ENCODE measurements at places on chromosomes 1 and 21.

DNA sequence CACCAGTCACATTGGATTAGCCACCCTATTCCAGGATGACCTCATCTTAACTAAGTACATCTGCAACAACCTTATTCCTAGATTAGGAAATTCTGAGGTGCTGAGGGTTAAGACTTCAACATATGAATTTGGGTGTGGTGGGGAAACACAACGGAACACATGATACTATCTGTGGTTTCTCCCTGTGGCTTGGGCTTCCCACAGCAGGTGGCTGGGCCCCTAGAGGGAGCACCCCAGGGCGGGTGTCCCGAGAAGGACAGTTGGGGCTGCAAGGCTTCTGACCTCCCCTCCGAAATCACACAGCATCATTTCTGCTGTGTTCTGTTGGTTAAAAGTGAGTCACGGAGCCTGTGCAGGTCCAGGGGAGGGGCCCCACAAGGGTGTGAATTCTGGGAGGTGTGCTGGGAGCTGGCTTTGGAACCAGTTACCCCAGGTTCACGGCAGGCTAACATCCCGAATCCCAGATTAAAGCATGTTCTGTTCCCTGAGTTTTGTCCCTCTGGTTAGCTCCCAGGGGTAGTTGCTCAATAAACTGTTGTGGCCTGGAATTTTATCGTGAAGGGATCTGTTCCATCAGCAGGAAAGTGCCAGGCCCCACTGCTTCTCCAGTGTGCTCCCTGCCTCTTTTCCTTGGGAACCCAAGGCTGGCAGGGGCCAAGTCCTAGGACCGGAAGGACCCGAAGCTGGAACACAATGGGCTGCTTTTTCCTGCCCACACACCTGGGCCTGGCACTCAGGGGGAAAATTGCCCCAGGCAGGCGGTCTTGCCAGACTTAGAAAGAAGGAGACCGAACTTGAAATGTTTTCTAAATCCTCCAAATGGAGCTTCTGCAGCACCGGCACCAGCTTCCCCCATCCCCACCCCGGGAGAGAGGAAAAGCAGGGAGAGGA is 154.0 kb upstream of the WNT4 start:
- no peak for DNase-seq

GRCh38 chr1:33017175-33017574 is 19.5 kb downstream of the AK2 start:
- DNase-seq, result no peak

- DNase-seq, result no peak
Measured at GRCh38 chr1:27007909-27008582, 4.6 kb downstream of the TENT5B start.

GRCh38 chr1:53238197-53239155 is at the start of gene MAGOH:
MAGOH (minus strand) TSS chr1:53238518; CDS start chr1:53238448, 70 bp downstream.
- DNase-seq, result peak; percentile 96

- DNase-seq, result peak; percentile 90
Measured at GRCh38 chr1:233664253-233664652, 50.3 kb downstream of the KCNK1 start.

- DNase-seq, result no peak
Measured at GRCh38 chr1:73813716-73814115, 384.3 kb downstream of the LRRIQ3 start.

GRCh38 chr1:98176936-98177335 is 256.1 kb upstream of the DPYD start:
- no peak for DNase-seq

DNA sequence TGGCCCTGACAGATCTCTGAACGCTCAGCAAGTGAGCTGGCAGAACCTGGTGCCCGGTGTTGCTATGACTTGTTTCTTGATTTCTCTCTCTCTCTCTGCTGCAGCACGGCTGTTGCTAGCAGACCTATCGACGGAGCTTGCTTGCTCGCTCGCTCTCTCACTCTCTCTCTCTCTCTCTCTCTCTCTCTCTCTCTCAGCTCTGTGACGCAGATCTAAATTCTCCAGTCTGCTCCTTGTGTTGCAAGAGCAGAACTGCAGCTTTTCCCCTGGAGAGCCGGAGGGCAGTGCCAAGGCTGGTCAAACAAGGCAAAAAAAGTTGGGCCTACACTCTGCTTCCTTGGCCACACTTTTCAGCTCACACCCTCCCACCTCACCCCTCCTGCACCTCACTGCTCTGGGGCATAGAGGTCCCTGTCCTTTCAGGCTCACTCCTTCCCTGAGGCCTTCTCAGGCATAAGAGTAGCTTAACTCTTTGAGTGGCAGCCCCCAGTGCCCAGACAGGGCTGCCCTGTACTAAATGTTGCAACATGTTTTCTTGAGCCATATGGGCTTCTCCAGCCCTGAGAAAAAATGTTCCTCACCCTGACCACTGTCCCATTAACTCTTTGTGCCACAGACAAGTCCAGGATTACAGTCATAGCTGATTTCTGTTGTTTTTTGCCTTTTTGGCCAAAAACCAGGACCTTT is 72.2 kb downstream of the CD46 start:
- peak; percentile 13 for DNase-seq

DNA sequence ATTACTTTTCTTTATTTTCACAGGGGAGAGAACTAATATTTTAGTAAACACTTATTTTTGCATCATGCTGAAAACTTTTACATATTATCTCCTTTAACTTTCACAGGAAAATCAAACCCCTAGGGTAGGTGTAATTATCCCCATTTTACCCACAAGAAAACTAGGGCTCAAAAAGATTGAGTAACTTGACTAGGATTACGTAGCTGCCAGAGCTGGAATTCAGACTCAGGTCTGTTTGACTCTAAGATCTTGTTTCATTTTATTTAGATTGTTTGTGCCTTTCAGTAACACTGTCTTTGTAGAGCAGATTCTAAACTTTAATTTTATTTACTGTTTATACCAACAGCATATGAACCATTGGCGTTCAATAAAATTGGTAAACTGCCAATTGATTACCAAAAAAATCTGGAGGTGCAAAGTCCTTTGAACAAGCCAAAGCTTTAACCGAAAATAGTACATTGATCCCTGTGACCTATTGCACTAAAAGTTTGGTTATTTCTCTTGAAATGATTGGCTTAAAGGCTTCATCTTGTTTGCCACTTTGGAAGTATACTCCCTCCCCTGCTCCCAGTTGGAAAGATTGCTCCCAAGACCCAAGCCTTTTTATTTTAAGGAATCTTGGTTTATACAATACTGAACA is 71.0 kb upstream of the WDR26 start:
- no peak for DNase-seq

DNA sequence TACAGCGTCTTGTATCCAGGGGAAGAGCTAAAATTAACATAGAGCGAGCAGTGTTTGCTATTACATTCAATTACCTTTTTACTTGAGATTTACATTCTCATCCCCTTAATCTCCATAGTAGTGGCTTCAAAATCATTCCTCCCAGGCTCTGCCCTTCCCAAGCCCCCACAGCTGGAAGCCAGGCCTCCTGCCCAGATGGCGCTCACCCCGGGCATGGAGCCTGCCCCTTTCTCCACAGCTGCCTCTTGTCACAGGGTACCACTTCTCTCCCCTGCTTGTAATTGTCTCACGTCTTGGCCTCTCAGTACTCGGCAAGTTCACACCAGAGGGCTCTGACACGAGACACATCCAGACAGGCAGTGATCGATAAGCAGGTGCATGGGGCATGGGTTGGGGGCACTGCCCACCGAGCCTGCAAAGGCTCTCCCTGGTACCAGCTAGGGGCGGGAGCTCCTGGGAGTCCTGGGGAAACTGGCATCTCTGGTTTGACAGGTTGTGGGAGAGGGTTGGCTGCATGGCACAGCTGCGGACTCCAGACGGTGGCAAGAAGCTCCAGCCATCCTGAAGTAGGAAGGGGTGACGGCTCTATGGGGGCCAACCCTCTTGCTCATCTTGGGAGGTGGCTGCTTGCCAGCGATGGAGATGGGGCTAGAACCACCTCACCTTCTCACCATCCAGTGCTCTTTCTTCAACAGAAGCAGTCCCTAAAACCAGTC is 20.1 kb downstream of the CASZ1 start:
- DNase-seq, result no peak

- DNase-seq, result no peak
Measured at GRCh38 chr1:183588827-183589226, 1.4 kb downstream of the NCF2 start.

DNA sequence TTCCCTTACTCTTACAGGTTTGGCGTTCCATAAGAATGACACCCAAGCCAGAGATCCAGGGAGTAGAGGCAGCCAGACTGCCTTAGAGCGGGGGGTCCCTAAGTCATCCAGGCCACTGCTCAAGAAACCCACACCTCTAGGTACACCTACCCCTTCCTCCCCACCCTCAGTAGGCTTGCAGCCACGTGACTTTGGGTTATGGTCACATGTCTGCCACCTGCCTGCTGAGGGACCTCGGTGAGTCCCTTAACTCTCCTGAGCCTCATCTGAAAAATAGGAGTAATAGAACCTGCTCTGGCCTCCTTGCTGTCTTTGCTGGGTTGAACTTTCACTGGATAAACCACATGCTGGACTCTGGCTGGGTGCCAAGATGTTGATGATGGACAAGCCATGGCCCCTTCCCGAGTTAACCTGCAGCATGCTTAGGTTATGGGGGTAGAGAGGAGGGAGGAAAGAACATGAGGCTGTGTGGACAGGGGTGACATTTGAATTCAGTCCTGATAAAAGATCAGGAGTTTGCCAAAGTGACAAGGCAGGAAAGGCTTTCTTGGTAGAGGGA is 4.5 kb downstream of the RPS6KA1 start:
- DNase-seq, result no peak

DNA sequence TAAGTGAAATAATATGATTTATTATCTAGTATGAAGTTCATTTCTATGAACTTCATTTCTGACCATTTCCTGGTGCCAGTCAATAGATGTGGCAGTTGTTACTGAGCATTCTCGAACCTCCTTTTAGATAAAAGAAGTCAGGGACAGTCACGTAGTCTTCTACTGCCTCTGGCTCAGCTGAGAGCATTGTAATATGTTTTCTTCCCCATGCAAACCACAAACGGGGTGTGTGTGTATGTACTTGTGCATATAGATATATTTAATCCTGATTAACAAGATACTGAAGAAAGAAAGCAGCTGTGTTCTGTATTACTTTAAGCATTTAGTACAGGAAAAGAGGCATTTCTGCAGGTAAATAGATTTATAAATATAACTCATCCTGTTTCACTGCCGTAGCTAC is 21.6 kb downstream of the ZNF684 start:
- DNase-seq, result no peak

DNA sequence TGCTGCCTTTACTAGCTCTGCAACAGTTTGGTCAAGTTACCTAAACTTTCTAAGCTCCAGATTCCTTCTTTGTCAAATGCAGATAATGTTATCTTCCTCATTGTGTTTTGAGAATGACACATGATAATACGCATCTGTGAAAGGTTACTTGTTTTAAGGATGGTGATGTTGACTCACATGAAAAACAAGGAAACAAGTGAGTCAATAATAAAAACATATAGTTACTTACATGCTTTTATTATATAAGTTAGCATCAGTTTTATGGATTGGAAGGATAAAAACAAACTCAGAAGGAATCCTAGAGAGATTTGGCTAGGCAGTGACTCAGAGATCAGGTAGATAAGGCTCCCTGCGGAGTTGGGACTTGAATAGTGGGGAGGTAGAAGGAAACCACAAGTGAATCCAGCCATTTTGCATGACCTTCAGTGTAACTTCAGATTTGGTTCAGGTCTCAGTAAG is 144.6 kb downstream of the LMO4 start:
- DNase-seq, result no peak

DNA sequence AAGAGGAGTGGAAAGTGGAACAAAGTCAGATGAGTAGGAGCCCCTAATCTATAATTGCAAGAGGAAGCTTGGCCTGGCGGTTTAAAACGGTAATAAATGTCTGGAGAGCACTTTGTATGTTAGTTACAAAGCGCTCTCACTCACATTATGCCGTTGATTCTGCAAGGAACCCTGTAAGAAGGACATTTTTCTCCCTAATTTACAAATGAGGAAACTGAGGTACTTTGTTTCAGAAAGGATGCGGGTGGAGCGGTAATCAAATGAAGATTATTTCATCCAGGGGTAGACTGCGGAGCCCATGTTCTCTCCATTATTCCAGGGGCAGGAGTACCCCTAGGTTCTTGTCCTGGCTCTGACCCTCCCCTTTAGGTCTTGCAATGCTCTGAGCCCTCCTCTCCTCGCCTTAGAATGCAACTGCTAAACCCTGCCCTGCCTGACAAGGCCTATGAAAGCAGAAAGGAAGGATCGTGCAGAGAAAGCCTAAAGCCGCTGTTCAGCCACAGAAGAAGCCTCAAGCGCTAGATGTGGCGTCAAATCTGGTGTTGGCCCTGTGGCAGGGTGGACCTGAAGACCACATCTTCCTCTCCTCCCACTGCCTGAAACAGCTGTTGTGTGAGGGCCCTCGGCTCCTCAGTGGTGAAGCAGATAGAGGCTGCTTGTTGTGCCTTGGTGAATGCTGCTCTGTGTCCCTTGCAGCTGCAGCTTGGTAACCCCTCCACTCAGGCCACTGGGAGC is 588 bp upstream of the PACC1 start:
- DNase-seq, result no peak

DNA sequence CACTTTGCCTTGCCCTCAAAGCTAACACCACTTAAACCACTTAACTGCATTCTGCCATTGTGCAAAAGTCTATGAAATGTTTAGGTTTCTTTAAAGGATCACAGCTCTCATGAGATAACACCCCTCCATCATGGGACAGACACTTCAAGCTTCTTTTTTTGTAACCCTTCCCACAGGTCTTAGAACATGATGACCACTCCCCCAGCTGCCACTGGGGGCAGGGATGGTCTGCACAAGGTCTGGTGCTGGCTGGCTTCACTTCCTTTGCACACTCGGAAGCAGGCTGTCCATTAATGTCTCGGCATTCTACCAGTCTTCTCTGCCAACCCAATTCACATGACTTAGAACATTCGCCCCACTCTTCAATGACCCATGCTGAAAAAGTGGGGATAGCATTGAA is 7.7 kb downstream of the ADAMTS1 start:
- DNase-seq, result no peak

DNA sequence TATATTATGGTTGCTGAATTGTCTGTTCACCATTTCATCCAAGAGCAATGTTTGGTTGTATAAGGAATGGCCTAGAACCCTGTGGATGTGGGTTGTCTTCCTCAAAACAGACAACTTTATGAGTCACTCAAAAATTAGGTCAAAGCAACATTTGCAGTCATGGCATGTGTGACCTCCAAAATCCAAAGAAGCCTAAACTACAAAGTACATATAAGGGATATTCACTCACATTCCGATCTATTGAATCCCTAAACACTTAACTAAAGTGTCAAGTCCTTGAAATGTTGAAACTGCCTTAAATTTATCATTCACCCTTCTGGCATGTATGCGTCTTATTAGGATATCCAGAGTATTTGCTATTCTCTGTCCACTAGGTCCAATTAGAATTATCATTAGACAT is 491.5 kb downstream of the NUF2 start:
- no peak for DNase-seq

GRCh38 chr1:89670163-89670562 is 37.2 kb downstream of the LRRC8C start:
- no peak for DNase-seq

DNA sequence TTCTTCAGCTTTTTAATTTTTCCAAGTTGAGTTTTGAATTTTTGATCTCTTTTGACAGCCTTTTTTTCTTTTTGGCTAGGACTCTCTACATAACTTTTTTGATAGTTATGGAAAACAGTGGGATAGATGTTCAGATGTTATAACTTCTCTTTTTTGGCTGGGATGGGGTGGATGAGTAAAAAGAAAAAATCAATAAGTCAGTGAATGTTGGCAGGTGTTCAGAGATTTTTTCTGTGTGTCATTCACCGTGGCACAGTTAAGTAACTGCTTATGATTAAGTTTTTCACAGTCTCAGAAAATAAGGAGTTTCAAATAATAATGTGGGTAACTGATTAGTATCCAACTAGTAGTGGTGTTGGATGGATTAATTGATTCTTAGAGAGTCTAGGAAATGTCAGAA is 24.0 kb downstream of the HS2ST1 start:
- no peak for DNase-seq

GRCh38 chr1:50651476-50652263 is 228.4 kb upstream of the DMRTA2 start:
- DNase-seq, result no peak

GRCh38 chr1:110106013-110106941 is 6.0 kb upstream of the UBL4B start:
- peak; percentile 43 for DNase-seq

Measured in NCI-H1694 (cell line).